SIG-M5 (cell line): ENCODE measurements at places on chromosomes 16 and 17.

- no peak for DNase-seq
Measured at GRCh38 chr17:55144518-55144917, 120.2 kb upstream of the HLF start.

DNA sequence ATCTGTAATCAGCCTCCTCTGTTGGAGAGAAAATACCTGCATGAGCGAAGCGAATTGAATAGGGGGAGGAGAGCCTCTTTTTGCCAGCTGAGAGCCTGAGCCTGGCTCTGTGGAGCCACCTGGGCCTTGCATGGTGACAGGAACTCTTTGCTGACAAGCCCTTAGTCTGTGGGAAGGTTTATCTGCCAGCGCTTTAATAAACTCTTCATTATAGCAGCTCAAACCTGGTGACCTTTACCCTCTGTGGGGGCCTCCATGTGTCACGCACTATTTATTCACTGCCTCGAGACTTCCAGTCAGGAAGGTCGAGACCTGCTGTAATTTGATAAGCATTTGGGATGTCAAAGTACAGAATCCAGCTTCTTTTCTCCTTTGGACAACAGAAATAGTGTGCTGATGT lies 282.6 kb downstream of the CBLN1 start:
- no peak for DNase-seq

DNA sequence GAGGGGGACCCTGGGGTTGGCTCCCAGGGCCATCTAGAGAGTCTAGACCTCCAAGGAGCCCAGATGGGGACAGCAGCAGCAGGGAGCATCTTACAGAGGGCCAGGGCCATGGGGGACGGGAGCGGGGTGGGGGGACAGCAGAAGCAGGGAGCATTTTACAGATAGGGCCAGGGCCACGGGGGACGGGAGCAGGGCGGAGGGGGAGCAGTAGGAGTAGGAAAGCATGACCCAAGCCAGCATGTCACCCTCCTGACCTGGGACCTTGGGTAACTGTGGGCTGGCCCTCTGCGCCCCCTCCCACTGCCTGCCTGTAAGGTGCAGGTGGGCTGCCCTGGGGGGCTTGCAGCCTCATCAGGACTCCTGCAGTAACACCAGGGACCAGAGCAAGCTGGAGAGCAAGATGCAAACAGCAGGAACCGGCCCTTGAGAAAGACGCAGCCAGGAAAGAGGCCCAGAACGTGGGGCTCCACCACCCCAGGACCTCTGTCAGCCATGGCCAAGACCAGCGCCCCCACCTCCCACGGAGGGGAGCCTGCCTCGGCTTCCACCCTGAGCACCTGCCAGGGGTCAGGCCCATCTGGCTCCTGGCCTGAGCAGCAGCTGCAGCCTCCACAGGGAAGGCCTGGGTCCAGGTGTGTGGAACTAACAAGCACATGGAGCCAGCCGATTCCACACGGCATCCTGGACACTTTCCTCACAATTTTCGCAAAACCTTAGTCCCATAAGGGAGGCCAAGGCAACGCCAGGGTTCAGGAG lies 2.4 kb downstream of the ZNF598 start:
- no peak for DNase-seq

- no peak for DNase-seq
Measured at GRCh38 chr17:2551493-2551892, 39.8 kb upstream of the METTL16 start.

DNA sequence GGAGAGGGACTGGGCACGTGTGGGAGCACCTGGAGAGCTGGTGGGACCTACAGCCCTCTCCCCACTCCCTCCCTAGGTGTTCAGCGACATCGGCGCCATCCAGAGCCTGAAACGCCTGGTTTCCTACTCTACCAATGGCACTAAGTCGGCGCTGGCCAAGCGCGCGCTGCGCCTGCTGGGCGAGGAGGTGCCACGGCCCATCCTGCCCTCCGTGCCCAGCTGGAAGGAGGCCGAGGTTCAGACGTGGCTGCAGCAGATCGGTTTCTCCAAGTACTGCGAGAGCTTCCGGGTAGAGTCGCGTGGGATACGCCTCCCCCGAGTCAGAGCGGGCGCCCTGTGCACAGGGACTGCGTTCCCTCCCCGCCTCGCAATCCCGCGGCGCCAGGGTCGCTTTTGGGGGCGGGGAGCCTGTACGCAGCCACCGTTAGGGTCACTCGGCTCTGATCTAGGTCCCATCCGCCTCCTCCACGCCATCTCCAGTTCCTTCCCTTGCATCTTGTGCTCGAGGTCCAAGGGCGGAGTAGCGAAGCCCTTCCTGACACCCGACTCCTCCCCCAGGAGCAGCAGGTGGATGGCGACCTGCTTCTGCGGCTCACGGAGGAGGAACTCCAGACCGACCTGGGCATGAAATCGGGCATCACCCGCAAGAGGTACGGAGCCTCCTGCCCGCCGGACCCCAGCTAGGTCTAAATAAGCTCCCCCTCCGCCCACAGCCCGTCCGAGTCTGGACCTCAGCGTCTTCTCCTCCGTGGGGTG lies 13.0 kb downstream of the SARM1 start:
- no peak for DNase-seq

DNA sequence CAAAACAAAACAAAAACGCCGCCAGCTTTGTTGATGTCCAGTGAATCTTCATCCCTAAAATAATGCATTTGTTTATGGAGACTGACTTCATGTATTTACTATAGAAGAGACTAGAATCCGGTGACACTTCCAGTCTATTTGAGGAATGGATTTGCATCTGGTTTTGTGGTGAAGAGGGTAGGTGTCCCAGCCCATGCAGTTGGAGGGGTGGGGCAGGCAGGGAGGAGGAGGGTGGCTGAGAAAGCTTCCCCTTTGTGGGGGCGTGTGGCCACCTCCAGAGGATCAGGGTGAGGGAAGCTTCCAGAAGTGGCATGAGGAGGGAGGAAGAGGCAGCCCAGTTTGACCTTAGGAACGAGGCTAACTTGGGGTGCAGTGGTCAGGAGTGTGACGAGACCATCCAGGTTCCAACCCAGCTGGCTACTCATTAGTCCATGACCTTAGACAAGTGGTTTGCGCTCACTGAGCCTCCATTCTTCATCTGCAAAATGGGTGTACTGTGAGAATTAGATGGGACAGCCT lies 69.5 kb downstream of the CMIP start:
- DNase-seq = no peak

GRCh38 chr17:42475121-42475520 lies 16.4 kb downstream of the ATP6V0A1 start:
- DNase-seq = no peak

DNA sequence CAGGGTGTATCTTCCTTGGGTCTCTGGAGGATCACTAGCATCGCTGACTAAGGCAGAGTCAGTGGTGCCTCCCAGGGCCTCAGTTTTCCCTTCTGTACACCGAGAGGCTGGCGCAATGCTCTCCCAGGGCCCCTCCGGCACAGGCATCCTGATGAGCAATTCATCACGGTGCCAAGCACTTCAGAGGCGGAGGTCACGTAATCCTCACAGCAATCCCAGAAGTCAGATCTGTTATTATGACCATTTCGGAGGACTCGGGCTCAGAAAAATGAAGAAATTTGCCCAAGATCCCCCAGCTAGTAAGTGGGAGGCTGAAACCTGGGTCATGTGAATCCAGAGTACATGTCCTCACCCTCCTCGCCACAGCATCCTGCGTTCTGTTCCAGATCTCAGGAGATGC lies 46.5 kb downstream of the AIPL1 start:
- DNase-seq = no peak

DNA sequence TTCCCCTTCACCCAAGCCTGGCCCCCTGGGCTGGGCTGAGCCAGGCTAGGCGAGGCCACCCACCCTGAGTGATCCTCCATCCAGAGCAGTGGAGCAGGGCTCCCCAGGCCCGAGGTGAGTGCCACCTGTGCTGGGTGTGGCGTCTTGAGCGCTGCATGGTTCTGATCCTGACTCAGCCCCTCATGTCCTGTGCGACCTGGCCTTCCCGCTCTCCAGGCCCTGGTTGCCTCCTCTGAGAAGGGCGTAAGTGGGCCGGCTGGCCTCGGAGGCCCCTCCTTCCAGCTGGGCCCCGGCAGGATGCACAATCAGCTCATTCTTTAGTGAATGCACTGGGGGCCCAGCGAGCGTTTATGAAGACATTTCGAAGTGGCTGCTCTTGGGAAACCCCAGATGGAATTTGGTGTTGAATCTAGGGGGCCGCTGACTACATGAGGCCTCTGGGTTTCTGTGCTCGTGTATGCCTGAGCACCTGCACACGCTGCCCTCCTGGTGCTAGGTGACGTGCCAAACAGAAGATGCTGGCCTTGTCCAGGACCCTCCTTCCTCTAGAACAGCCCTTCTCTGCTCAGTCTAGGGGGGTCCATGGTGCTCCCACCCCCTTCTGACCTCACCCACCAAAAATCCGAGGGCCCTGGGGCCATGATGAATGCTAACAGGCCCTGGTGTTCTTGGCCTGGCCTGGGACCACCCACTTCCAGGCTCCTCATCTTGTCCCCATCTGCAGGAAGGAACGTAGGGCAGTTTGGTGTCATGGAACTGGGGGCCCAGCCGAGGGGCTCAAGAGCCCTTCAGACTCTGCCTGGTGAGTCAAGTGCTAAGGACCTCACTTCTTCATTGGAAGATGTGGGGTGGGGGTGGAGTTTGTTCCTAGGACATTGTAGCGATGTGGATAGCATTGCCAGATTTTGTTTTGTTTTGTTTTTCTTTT lies 3.6 kb upstream of the TMEM92 start:
- DNase-seq = no peak

- no peak for DNase-seq
Measured at GRCh38 chr17:35087731-35088355, 24.3 kb upstream of the RFFL start.

DNA sequence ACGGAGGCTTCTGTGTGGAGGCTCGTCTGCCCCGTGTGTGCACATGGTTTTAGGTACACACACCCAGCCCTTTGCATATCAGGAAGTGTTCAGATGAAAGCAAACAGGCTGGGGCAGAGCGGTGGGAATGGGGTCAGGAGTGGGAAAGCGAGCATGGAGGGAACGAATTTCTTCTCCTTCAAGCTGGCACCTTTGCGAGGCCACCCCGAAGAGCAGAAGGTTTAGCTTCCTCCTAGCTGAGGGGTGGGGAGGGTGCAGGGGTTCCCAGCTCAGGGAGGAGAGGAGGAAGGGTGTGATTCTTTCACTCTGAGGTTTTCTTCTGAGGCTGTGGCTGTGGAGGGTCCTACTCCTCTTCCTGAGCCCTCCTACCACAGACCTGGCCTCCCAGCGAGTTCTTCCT lies 83.6 kb downstream of the ABR start:
- DNase-seq = no peak

DNA sequence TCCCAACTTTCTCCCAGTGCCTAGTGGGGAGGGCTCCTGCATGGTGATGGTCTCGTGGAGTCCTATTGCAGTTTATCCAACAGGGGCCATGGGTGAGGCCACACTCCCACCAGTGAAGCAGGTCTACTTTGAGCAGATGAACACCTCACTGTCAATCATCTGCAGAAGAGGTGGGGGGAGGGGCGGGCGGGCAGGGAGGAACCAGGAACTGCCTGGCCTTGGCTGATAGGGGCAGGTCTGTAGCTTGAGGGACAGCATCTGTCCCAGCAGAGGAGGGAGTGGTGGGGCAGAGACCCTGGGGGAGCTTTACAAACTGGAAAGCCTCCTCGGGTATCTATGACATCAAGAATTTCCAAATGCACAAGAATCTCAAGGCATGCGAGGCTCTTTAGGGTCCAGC lies 58.7 kb upstream of the ZNF423 start:
- no peak for DNase-seq

DNA sequence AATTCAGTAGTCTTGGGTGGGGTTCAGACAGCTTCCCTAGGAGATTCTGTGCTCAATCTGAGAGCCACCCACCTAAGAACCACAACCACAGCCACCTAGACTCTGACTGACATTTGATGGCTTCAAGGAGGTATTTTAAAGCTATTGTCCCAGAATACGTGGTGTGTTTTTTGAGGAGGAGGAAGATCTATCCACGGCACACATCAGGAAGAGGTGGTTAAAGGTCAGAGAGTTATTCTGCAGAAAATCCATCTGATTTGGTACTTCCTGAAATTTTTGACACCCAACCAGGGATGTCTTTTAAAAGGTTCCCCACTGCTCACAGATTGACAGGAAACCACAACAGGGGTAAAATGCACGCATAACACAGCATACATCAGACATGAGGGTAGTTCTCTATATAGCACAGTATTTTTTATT lies 25.1 kb downstream of the SMARCE1 start:
- DNase-seq = no peak

DNA sequence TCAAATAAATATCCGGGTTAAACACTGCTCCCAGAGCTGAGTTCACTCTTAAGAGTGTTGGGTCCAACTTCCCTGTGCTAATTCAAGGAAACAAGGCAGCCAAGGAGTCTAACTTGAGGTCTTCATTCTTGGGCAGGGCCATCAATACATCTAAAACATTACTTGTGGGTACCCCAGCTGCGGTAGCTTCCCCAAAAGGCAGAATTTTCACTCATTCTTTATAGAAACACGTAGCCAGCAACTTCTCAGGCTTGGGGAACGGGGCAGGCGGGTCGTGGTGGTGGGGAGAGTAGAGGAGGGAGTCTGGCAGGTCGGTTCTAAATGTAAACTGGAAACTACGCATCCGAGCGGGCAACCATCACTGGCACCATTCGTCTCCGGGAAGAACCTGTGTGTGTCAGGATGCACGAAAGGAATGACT lies 666 bp upstream of the METTL9 start:
- no peak for DNase-seq

GRCh38 chr16:27315333-27316037 lies 1.7 kb downstream of the IL4R start:
- peak; percentile 35 for DNase-seq

DNA sequence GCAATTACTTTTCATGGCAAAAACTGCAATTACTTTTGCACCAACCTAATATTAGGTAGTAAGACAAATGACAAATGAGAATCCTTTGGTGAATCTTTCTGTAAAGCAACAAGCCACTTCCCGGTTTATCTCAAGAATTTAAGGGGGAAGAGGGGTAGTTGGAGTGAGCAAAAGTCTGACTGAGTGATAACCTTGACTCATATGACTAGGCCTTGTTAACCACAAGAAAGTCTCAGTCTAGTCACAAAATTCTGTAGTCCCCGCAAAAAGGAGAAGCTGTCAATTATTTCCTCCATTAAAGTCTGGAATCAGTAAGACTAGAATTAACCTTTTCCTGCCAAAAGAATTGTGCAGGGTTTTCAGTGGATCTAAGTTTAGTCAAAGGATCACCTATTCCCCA lies 72.2 kb upstream of the GNAO1 start:
- DNase-seq = peak; percentile 5

GRCh38 chr17:63250830-63251229 lies 195.3 kb downstream of the CYB561 start:
- DNase-seq = no peak

- DNase-seq = peak; percentile 70
Measured at GRCh38 chr16:87806641-87807546, 41.1 kb upstream of the KLHDC4 start.
